ENCODE measurements at places on chromosomes 5 and 9.

- no peak for DNase-seq
Observed at GRCh38 chr9:121603028-121603427, 48.4 kb upstream of the DAB2IP start.

GRCh38 chr9:6758498-6759184 is 868 bp downstream of the KDM4C start:
- DNase-seq: peak; percentile 49

GRCh38 chr5:79689541-79690466 is at the start of gene CMYA5:
Gene CMYA5 (plus strand): TSS chr5:79689836. CDS start chr5:79689908, 72 bp downstream.
- peak; percentile 54 for DNase-seq

DNA sequence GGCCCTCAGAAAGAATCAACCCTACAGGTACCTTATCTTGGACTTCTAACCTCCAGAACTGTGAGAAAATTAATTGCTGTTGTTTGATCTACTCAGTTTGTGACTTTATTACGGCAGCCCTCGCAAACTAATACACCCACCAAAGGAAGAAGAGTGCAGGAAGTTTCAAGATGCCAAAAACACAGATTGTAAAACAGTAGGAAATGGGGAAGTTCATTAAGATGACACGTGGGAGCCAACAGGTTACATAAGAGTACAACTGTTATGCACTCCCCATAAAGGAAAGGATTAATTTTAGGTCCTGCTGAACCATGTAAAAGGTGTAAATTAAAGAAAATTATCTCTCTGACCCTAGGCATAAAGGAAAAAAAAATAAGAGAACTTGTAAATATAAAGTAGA is 294.3 kb downstream of the EPB41L4A start:
- DNase-seq: no peak

DNA sequence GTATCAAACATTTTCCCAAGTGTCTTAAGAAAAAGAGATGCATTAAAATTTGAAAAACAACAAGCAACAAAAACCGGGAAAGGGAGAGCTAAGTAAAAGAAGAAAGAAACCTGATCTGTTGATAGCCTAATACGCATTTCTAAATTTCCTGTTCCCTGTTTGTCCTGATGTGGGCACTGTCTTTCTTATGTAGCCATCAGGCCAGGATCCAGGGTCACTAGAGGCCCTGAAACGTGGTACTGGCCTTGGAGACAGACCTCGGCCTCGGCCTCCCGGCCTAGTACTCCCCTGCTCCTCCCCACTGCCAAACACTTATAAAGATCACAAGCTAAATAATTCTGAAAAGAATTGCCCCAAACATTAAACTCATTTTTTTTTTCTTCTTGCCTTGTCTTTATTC is 547.2 kb downstream of the IRX1 start:
- DNase-seq: no peak

GRCh38 chr9:122134822-122135528 is 24.6 kb downstream of the NDUFA8 start:
- DNase-seq: peak; percentile 19

DNA sequence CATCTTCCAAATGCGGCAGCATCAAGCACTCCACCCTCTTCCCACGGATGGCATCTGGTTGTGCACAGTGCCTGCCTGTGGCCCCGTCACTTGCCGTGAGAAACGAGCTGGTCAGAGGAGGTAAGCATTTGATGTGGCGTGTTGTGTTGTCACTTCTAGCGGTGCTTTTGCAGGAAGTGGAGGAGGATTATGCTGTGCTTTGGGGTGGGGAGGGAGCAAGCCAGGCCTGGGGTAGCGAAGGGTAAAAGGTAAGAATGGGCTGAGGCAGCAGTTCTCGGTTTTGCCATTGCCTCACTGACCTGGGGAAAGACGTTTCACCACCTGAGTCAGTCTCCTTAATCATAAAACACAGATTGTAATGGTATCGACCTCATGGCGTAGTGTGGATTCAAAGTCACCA is 2.3 kb upstream of the POMT1 start:
- no peak for DNase-seq

DNA sequence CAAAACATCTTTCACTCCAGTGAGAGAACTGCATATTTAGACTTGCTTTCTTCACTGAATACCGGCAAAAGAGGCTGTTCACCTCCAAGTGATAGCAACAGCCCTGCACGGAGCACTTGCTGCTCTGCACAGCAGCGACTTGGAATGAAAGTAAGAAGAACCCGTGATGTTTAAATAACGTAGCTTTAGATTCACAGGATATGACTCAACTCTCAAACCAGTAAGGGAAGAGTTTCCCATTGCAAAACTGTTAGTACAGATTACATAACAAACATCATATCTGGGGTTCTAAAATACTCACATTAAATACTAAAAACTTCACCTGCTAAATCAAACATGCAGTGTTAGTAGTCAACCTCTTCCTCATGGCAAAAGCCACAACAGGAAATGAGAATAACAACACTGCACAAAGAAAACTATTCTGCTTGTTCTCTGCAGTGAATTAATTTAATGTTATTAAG is 203.4 kb downstream of the MCTP1 start:
- peak; percentile 36 for DNase-seq

GRCh38 chr5:102975457-102976182 is 144.3 kb downstream of the GIN1 start:
- DNase-seq: peak; percentile 24

- DNase-seq: peak; percentile 90
Observed at GRCh38 chr9:128921881-128922763, 1.3 kb downstream of the PHYHD1 start.

- DNase-seq: peak; percentile 83
Observed at GRCh38 chr9:76369583-76369982, 24.6 kb downstream of the RFK start.

DNA sequence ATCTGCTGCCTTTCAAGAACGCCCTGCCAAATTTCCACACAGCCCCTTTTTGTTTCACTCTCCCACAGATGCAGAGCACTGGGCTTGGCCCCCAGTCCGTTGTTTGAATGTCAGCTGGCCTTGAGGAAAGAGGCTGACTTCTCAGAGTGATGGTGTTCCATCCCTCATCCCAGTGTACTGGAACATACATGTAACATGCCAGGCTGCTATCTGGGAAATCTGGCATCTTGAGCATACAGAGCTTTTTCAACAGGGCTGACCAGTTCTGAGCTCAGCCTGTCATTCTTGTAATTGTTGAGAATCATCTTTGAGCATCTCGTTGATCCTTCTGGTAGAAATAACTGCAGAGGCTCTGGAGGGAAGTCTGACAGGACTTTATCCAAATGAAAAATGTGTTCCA is 2.8 kb downstream of the GALNT10 start:
- DNase-seq: no peak

DNA sequence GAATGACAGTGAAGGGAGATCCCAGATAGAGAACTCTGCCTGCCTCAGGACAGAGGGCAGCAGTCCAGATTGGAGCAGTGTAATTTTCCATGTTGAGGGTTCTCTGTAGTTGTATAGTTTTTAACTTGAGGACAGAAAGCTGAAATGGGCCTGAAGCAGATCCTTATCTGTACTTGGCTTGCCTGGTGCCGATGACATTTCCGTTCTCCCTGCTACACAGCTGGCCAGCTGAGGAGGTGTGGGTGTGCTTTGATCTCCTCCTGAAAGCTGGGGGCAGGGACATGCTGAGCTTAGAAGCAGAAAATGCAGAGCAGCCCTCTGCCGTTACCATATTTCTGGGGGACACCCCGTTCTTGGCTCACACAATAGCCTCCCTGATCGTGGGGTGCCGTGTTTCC is 10.5 kb downstream of the GLRX start:
- peak; percentile 93 for DNase-seq

DNA sequence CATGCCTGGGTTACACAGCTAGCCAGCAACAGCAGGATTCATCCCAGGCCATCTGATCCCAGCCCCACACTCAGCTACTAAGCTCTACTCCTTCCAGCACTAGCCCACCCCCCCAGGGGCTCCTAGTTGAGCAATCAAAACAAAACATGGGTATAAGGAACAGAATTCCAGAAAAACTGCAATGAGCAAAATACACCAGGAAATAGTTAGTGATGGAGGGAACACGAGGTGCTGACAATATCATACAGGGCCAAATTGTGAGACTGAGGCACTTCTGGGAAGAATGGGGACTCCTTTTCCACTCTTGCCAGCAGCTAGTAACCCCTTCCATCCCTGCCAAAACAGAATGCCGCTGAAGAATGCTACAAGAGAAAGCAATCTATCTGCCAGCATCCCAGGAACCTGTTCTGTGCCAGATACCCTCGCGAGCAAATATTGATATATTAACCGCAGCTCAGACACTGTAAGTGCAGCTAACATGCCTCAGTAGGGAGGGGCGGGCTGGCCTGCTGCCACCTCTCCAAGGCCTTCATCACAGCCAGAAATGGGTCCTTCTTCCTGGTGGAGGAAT is 161.4 kb downstream of the SLIT3 start:
- DNase-seq: peak; percentile 61

DNA sequence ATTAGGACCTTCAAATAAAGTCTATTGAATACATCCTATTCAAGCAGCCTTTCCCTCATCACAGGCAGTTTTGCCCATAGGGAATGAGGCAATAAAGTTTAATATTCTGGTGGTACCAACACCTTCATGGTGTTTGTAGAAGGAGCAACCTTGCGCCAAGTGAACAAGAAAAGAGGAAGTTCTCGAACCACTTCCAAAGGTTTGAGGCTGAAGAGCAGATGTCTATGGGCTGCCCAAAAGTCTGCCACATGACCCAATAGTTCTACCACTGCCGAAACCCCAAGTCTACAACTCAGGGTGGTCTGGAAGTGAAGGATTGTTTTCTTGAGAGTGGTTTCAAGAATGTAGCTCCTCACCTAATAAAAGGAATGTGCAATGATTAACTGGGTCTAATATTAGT is 123.1 kb downstream of the NPR3 start:
- no peak for DNase-seq

DNA sequence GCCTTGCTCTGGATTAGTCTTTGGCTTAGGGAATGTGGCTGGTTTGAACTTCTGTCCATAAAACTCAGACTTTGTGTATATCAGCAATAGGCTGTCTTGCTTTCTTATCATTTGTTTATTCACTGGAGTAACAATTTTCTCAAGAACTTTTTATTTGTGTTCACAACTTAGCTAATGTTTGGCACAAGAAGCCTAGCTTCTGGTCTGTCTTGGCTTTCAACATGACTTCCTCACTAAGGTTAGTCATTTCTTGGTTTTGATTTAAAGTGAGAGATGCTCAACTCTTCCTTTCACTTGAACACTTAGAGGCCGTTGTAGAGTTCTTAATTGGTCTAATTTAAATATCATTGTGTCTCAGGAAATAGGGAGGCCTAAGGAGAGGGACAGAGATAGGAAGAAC is 4.9 kb downstream of the FBXO38 start:
- no peak for DNase-seq

- no peak for DNase-seq
Observed at GRCh38 chr9:105191508-105192121, 52.8 kb upstream of the SLC44A1 start.

- no peak for DNase-seq
Observed at GRCh38 chr5:44574678-44575077, 185.5 kb upstream of the FGF10 start.

GRCh38 chr5:133756756-133757155 is 144.4 kb upstream of the FSTL4 start:
- no peak for DNase-seq

GRCh38 chr5:151254556-151254955 is 1.6 kb downstream of the GM2A start:
- DNase-seq: no peak

GRCh38 chr9:109381011-109381729 is 60.3 kb upstream of the EPB41L4B start:
- DNase-seq: no peak

DNA sequence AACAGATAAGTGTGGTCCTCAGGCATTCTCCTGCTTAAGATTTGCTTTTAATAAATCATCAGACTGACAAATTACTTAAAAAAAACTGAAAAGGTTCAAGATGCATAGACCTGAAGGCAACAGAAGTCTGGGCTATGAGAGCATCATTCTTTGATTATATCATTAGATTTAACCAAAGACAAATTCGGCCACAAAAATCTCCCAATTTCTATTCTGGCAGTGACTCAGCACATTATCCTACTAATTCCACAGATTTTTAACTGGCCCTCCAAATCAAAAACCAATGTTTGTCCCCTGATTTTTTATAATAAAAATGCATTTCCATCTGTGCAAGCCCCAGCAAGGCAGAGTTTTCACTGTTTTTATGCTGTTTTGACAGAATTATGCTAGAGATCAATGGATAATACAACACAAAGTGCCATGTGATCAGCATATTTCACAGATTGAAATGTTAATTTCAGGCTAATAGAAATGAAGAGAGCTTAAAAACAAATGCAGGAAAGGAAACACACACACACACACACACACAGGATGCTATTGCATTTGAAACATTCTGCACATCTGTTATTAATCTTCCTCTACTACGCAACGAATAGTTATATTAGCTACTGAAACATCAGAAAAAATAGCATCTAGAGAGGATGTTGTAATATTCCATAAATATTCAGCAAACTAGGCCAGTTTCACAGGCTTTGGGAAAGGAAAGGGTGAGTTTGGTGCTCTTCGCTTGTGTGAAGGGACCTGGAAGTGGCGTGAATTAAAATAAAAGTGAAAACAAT is 177.6 kb upstream of the ST8SIA4 start:
- DNase-seq: no peak

GRCh38 chr5:150285114-150285513 is 4.5 kb downstream of the CAMK2A start:
- no peak for DNase-seq

DNA sequence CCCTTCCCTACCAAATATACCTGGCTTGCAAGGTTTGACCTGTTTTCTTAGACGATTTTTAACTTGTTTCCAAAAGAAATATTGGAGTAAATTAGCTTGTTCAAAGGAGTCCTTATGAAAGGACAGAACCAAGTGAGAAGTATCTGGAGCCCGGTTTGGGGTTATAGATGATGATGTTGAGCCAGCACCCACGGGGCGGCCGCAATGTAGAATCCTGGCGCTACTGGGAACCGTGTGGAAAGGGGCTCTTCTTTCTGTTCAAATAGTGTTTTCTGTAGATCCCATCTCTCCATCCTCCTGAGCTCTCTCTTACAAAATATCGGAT is 517 bp upstream of the EXOSC2 start:
- no peak for DNase-seq

DNA sequence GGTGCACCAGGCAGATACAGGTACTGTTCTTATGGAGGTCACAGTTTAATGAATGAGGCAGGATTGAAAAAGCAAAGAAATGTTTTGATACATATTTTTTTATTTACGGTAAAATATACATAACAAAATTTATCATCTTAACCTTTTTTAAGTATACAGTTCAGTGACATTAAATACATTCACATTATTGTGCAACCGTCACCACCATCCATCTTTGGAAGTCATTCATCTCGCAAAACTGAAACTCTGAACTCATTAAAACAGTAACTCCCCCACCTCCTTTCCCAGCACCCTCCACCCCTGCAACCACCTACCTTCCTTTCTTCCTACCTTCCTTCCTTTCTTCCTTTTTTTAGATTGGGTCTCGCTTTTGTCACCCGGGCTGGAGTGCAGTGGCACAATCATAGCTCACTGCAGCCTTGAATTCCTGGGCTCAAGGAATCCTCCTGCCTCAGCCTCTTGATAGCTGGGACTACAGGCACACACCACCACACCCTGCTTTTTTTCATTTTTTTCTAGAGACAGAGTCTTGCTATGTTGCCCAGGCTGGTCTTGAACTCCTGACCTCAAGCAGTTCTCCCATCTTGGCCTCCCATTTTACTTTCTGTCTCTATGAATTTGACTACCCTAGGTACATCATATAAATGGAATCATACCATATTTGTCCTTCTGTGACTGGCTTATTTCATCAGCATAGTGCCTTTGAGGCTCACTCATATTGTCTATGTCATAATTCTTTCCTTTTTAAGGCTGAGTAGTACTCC is 22.5 kb upstream of the PSD2 start:
- no peak for DNase-seq

GRCh38 chr5:96855031-96855872 is 21.0 kb upstream of the ERAP2 start:
- DNase-seq: peak; percentile 39

- DNase-seq: peak; percentile 34
Observed at GRCh38 chr9:137694962-137695875, 76.4 kb downstream of the EHMT1 start.
